NT2/D1 (cell line): ENCODE measurements at places on chromosomes 16 and 17.
A peak's percentile ranks its signal among the peaks of the same experiment; 100 is the strongest.

DNA sequence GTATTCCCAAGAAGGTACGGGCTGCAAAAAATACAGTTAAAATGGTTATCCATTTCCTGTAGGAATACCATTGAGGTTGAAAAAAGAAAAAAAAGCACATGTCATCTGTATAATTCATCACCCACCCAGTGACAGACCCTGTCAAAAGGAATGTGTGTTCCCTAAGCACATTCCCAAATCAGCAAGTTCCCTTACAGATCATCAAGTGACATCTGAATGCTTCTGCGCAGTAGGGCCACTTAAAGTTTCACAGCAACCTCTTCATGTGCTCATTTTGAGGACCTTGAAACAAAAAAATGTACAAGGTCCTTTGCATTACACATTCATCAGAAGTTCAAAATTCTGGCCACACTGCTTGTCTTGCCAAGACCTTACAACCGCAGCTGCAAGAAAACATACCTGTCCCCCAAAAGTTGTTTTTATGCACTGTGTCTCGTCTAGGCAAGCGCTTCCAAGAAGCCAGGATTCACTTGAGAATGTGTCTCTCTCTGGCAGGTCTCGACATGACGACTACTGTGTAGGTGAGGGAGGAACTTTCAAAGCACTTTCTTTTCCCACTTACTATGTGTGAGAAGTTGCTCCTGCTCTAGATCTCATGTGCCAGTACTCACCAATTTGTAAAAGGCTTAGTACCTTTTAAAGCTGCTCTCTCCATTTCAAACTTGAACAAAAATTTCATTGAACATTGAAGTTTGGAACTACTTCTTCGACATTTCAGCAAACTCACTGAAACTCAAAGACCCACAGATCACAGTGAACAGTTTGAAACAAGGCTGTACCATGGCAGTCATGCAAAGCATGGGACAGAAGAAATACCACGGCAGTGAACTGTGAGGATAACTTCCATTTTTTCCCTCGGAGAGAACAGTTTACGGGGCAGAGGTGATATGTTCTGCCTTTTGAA is 4.3 kb upstream of the POLG2 start:
- no peak for DNase-seq

GRCh38 chr16:11481987-11482386 is 104.7 kb downstream of the LITAF start:
- DNase-seq = no peak

DNA sequence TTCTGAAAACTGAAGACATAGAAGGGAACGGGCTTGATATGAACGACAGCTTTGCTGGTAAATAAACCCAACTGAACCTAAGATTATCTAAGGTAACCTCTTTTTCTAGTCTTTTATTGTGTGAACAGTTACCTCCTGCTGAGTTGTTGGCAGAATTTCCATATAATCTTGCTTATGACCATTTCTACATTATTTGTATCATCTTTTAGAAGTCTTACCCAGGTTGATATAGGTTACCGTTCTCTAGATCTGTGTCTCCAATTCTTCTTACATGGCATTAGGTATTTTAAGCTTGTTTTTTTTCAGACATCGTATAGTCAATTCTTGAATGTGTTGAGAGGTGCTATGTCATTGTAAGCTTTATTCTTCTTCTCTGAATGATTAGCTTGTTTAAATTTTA is 24.3 kb downstream of the TTC19 start:
- DNase-seq = no peak

GRCh38 chr16:88780142-88781062 is 4.6 kb downstream of the PIEZO1 start:
- DNase-seq = no peak

DNA sequence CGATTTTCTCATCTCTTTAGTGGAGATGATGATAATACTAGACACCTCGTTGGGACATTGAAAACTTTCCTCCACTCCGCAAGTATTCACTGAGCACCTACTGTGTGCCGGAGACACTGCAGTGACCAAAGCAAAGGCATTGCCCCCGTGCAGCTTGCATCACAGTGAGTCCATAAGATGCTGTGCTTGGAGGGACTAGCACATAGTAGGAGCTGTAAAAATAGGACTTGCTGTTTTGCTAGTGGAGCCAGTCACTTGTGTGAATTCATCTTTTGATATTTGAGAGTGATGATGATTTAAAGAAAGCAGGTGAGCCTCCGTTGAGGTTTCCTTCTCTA is 5.3 kb upstream of the MAP2K3 start:
- no peak for DNase-seq

- no peak for DNase-seq
Observed at GRCh38 chr17:33204156-33204555, 88.9 kb downstream of the ASIC2 start.

GRCh38 chr17:81927152-81927652 is 333 bp downstream of the MAFG start:
- no peak for DNase-seq

GRCh38 chr16:27950206-27950887 is 113.2 kb downstream of the GSG1L start:
- DNase-seq = no peak

DNA sequence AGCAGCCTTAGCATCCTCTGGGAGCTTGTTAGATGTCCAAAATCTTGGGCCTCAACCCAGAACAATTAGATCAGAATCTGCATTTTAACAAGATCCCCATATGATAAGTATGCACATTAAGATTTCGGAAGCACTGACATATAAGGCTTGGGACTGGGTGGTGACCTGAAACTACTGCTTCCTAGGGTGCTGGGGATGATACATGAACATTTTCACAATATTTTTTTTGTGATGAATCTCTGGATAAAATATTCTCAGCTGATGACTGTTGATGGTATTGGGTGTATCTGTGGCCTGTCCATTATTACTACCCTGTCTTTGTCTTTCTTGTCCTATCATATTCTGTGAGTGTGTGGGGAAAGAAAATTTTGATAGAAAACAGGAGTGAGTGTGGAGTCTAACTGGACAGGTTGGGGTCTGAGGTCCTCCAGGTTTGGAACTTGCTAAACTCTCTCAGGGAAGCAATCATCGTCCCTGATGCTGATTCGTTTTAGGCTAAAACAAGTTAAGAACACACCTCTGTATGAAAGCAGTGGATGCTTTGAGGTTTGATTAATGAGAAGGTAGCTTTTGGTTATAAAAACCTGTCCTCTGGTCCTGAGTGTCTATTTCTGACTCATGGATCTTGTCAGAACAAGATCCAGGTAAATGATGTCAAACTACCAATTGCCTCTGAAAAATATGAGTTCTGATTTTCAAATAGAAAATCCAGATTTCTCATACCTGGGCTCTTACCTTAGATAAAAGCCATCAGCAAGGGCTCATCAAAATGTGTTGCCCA is 23.2 kb downstream of the KRT23 start:
- no peak for DNase-seq

DNA sequence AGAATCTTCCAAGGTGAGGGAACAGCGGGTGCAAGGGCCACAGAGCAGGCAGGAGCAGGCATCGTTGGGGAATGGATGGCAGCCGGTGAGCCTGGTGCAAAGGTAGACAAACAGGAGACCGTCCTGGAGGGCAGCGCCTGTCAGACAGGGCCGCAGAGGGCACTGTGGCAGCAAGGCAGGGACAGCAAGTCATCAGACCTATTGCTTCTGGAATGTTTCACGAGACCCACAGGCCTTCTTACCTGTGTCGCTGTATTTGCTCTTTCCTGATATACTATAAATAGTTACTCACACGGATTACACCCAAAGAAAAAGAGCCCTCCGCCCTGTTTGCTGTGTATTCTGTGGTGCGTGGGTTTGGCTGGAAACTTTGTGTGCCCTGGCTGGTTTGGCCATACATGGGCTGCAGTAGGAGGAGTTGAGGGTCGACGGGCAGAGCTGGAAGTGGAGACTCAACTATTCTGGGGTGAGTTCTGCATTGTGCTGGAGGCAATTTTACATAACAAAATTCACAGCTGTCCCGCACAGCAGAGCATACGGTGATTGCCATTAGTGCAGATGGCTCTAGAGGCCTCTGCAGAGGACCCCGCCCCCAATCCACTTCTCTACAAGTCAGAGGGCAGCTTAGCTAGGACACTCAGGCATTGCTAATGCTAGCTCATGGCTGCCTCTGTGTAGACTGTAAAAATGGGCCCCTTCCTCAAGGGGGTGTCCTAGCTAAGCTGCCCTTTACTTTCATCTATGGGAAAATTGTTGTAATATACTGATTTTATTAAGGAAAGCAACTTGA is 18.6 kb upstream of the POLR3E start:
- no peak for DNase-seq

DNA sequence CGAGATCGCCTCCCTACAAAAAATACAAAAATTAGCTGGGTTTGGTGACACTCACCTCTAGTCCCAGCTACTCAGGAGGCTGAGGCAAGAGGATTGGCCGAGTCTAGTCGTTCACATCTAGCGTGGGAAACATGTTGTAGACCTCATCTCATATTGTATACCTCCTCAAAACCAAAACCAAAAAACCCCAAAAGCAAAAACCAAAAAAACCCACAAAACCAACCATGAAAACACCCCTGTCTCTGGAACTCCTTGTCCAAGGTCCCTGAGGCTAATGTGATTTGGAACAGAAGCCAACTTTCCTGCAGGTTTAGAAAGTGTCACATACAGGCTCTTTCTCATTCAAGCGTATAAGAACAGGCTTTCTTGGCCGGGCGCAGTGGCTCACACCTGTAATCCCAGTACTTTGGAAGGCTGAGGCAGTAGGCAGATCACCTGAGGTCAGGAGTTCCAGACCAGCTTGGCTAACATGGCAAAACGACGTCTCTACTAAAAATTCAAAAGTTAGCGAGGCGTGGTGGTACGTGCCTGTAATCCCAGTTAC is 29.0 kb downstream of the RAB11FIP3 start:
- DNase-seq = no peak

- no peak for DNase-seq
Observed at GRCh38 chr16:12516621-12517309, 286.9 kb downstream of the CPPED1 start.

GRCh38 chr17:7437950-7438614 is 1.2 kb upstream of the FGF11 start:
- no peak for DNase-seq

DNA sequence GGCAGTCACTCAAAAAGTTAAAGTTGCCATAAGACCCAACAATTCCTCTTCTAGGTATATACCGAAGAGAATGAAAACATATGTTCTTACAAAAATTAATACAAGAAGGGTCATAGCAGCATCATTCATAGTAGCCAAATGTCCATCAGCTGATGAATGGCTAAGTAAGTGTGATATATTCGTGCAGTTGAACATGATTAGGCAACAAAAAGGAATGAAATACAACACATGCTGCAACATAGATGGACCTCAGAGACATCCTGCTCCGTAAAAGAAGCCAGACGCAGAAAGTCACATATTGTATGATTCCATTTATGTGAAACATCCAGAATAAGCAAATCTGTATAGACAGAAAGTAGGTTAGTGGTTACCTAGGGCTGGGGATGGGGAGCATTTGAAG is 229.4 kb upstream of the CACNG5 start:
- DNase-seq = no peak

- no peak for DNase-seq
Observed at GRCh38 chr16:29664091-29664921, 1.3 kb downstream of the SPN start.

GRCh38 chr17:81517009-81517338 is 4.4 kb upstream of the ACTG1 start:
- no peak for DNase-seq

GRCh38 chr16:84484579-84485254 is 19.7 kb downstream of the MEAK7 start:
- peak; percentile 57 for DNase-seq

- DNase-seq = peak; percentile 35
Observed at GRCh38 chr16:84423416-84423837, 55.1 kb downstream of the ATP2C2 start.

DNA sequence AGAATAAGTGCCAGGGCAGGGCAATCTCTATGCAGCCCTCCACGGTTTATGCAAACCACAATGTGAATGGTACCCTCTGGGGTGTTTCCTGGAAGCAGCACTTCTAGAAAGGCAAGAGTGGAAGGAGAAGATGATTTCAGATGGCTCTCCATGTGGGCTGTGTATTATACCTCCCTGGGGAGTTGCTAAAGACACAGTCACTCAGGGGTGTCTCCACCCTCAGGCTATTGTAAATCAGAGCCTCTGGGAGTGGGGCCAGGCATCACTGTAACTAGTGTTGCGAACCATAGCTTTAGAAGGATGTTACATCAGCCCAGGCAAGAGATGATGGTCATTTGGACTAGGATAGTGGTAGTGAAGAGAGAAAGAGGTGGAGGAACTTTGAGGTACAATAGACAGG is 83.3 kb upstream of the ZKSCAN2 start:
- DNase-seq = no peak

DNA sequence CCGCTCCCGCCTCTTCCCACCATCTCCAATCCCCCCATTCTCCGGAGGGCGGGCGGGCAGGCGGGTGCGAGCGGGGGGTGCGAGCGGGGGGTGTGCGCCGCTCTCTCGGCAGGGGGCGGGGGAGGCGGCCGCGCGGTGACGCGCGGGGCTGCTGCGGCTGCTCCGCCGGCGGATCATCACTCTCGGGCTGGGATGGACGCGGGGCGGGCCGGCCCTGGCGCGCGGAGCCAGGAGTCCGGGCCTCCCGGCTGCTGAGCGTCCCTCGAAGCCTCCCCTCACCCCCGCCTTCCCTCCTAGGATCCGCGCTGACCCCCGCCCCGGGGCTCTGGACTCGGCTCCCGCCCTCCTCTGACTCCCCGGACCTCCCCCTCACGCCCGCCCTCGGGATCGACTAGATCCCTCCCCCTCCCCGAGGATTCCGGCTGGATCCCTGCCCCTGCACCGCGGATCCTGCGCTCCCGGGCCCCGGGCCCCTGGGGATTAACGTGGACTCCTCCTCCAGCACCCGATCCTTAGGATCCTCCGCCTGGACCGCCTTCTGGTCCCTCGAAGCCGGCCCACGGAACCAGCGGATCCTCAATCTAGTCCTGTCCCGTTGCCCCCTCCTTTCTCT is 946 bp upstream of the TMEM256 start:
- DNase-seq = no peak

- DNase-seq = no peak
Observed at GRCh38 chr16:12141073-12141951, 164.8 kb downstream of the SNX29 start.

GRCh38 chr16:53712065-53712464 is 8.1 kb downstream of the FTO start:
- DNase-seq = no peak

DNA sequence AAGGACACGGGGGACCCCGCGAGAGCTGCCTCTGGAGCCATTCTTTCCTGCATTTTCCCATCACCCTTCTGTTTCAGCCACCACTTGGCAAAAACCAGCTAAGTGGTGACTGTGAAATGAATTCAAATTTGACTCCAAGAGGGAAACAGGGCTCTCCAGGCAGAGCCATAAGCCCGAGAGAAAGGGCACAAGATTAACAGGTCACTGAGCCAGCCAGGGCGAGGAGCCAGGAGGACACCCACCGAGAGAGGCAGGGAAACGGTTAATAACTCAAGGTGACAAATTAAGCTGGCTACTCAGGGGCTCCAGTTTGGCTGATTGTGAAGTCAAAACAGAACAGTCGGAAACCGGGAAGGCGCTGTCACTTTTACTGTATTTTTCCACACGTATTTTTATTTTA is 67.8 kb upstream of the SOX9 start:
- no peak for DNase-seq

- DNase-seq = no peak
Observed at GRCh38 chr17:68794636-68795434, 160.4 kb downstream of the ABCA8 start.

- DNase-seq = no peak
Observed at GRCh38 chr17:79224903-79225302, 150.3 kb downstream of the ENGASE start.

GRCh38 chr16:14196539-14196938 is 125.4 kb downstream of the MRTFB start:
- no peak for DNase-seq

GRCh38 chr16:10098991-10099390 is 83.2 kb downstream of the GRIN2A start:
- no peak for DNase-seq
